Hepatocyte (in vitro differentiated cells): ENCODE measurements at places on chromosomes 12 and 14. TPM values are rescaled to one million over a fixed set of nuclear protein-coding genes. Genes with fewer than 3 reads are reported as not detected.
A peak's percentile ranks its signal among the peaks of the same experiment; 100 is the strongest.

Gene PTPN6
- 20.8 and 25.4 TPM in 2 replicates for polyA plus RNA-seq

Gene AMN
- 217 and 247 TPM in 2 replicates for polyA plus RNA-seq

Gene GPRC5A
- polyA plus RNA-seq, result 80.4 and 97.0 TPM in 2 replicates

Gene FAM177A1
- 132 and 153 TPM in 2 replicates for polyA plus RNA-seq

Gene ACOT6
- polyA plus RNA-seq, result not detected in 2 replicates

Gene USP30
- polyA plus RNA-seq, result 11.2 and 12.5 TPM in 2 replicates

Gene SPTB
- polyA plus RNA-seq, result 1.1 and 1.7 TPM in 2 replicates

Gene REP15
- polyA plus RNA-seq, result 0.43 and 1.2 TPM in 2 replicates

DNA sequence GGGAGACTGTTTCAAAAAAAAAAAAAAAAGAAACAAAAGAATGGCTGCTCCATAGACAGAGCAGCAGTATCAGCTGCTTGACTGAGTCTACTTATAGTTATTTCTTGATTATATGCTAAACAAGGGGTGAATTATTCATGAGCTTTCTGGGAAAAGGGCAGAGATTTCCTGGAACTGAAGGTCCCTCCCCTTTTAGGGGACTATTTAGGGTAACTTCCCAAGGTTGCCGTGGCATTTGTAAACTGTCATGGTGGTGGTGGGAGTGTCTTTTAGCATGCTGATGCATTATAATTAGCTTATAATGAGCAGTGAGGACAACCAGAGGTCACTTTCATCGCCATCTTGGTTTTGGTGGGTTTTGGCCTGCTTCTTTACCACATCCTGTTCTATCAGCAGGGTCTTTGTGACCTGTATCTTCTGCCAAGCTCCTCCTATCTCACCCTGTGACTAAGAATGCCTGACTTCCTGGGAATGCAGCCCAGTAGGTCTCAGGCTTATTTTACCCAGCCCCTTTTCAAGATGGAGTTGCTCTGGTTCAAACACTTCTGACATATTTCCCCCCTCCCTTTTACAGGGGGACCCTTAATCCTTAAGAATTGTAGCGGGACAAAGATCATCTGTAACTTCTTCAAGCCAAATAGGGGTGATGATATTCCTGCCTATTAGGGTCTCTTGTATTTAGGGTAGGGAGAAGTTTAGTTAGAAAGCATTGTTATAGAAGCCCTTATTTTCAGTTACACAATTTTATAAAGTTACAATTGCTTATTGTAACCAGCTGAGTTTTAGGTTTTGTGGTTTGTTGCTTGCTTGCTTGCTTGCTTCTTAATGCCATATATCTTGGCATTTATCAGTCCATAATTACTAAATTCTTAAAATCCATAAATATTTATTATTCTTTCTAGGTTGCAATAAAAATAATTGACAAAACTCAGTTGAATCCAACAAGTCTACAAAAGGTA, 42.5 kb downstream of the MARK3 start:
- no peak for DNase-seq

GRCh38 chr12:63298386-63298930, 147.5 kb upstream of the AVPR1A start:
- no peak for DNase-seq

DNA sequence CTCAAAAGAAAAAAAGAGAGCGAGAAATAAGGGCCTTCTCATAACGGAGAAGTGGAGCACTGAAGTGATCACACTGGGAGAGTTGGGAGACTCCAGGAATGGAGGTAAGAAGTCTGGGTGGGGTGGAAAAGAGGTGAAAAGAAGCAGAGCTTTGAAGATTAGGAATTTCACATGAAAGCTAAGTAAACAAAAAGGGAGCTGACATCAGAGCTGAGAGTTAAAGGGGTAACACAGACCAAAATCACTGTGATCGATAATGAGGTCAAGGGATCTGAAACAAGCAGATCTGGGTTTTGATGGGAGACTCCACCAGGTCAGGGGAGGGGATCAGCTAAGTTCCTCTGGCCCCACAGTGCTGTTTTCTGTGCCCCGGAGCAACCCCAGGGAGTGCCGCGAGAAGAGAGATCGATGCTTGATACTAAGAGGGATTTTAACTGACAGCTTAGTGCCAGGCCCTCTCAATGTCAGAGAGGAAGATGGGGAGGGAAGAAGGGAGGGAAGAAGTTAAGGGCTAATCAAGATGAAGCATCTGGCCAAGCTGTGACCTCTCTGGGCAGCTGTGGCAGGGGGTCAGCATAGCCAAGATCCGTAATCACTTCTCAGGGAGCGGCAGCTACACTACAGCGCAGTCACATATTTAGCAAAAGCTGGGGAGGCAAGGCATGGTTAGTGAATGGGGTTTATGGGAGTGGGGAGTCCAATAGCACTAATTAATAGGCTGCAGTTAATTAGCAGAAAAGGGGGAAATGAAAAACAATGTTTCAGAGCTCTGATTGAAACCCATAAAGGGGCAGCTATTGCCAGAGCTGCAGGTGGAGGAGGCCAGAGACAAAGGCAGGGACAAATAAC, 8.0 kb downstream of the AQP6 start:
- DNase-seq, result no peak

DNA sequence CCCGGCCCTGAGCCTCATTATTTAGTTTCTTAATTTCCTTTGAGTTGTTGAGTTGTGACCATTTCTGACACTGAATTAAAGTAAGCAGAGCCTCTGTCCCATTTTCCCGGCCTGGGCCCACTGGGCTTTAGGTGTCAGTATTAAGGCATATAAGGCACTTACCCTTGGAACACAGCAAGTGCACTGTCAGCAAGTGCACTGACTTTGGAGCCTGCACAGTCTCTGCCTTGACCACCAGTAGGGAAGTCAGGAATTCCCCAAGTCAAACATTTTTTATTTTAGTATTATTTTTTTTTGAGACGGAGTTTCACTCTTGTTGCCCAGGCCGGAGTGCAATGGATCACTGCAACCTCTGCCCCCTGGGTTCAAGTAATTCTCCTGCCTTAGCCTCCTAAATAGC, 56.6 kb downstream of the MAX start:
- no peak for DNase-seq

DNA sequence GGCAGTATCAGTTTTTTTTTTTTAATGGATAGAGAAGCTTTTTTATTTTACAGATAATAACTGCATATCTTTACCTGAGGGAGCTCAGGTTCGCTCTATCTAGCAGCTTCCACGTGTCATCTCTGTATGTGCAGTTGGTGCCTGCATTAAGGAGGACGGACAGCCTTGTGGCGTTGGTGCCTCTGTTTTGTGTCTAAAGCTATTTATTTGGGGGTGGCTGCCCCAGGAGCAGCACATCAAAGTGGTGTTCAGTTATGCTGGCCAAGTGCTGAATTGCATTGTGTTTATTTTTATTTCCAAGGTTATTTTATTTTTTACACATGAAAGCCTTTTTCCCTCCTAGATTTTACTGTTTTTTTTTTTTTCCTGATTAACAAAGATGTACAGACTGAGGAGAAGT, 59.7 kb downstream of the RASSF3 start:
- no peak for DNase-seq

DNA sequence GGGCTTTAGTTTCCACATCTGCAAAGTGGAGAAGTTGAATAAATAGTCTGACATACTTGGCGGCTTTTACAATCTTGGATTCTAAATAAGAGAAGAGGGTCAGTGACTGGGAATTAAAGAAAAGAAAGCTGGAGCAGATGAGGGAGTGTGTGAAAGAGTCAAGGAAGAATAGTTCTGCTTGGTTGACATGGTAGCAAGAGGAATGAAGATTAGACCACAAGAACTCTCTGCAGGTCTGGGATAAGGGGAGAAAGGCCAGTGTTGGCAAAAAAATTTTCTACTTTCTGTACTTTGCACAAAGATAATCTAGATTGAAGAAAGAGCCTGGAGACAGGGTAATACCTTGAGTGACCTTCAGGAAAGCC, 5.9 kb downstream of the ITGB7 start:
- DNase-seq, result no peak

DNA sequence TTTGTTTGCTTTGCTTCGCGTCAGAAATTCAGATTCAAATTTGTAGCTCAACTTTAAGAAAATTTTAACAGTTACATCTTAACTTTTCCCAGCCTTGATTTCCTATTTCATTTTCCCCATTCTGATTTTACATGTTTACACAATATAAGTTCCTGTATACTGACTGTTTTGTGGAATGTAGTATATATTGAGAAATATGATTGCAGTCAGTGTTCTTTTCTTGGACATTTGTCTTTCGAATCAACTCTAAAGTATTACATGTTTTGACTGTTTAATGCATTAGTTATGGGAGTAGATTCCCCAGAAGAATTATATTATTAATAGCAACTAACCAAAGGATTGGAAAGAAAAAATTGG, 48.1 kb downstream of the PRKCH start:
- DNase-seq, result no peak

GRCh38 chr12:45050751-45051571, at the start of gene DBX2:
Gene DBX2, minus strand, starts transcription at chr12:45051099. Its CDS starts 172 bp downstream, at chr12:45050927.
- DNase-seq, result peak; percentile 15

- no peak for DNase-seq
These were observed 20.2 kb upstream of the MLEC start for GRCh38 chr12:120666571-120667390.

DNA sequence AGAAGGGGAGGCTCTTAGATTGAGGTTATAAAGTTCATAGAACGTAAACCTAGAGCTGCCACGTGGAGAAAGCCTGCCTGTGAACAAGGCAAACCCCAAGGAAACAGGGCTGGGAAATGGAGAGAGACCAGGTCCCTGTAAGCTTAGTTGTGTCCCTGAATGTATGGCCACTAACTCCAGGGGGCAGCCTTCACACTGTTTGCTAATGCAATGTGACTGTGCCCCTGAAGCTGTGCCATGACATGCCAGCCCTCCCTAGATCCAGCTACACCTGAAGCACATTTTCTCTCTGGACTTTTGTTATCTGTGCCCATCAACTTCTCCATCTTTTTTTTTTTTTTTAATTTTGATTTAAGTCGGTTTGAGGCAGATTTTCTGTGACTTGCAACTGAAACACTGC, 60.6 kb upstream of the TMCC3 start:
- no peak for DNase-seq

DNA sequence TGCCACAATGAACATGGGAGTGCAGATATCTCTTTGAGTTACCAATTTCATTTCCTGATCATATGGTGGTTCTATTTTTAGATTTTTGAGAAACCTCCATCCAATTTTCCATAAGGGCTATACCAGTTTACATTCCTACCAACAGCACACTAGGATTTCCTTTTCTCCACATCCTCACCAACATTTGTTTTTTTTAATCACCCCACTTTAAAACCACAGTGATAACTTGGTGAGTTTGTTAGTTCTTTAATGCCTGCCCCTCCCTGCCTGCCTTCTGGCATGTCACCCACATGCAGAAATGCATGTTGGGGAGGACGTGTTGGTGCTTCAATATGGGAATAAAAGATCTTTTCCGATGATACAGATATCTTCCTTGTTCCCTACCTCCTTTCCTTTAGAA, 167.9 kb downstream of the CAND1 start:
- DNase-seq, result no peak

GRCh38 chr12:114403011-114403689, 2.8 kb downstream of the TBX5 start:
- peak; percentile 50 for DNase-seq
